Effector memory CD4-positive, alpha-beta T cell (primary cell): ENCODE measurements at places on chromosomes 4 and X.
A peak's percentile ranks its signal among the peaks of the same experiment; 100 is the strongest.

DNA sequence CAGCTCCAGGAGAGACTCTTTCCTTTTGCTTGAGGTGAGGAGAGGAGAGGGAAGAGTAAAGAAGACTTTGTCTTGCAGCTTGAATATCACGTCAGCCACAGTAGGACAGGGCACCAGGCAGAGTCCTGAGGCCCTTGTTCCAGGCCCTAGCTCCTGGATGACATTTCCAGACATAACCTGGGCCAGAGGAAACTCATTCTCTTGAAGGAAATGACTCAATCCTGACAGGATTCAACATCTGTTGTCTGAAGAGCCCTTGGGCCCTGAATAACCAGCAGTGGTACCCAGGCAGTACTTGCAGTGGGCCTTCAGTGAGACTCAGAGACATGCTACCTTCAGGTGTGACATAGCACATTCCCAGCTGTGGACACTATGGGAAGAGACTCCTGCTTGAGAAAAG lies 62.8 kb downstream of the FGF16 start:
- no peaks in the 10 kb centered on the region for H3K4me1 ChIP-seq
- no peak overlapping the region for H3K4me3 ChIP-seq
- no peaks in the 10 kb centered on the region for H3K27me3 ChIP-seq
- H3K27ac ChIP-seq = no peak overlapping the region
- no peak for DNase-seq

DNA sequence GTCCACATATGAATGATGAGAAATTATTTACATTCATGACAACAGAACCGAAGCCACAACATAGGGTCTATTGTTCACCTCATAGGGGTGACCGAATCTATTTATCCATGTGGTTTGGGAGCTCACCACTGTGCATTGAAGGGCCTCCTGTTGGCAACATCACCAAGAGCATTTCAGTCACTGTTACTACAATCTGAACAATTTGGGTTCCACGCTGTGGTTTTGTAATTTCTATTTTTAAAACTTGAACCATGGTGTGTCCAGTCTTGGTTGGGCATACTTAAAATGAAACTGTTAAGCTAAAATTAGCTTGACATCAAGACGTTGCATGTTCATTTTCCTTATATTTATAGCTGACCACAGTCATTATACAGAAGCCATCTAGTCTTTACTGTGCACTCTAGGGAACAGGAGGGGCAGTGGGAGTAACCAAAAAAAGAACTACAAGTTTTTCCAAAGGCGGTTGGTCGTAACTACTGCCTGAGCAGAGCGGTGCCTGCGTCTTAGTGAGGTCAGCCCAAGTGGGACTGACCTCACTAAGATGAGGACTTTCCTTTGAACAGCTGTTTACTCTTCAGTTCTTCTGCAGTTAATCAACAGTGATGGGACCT lies 192.1 kb downstream of the SPRY1 start:
- no peak overlapping the region for H3K27ac ChIP-seq
- no peak for DNase-seq
- no peaks in the 10 kb centered on the region for H3K4me1 ChIP-seq
- no peaks in the 10 kb centered on the region for H3K36me3 ChIP-seq

GRCh38 chrX:9320940-9321339 lies 143.9 kb upstream of the TBL1X start:
- no peaks in the 10 kb centered on the region for H3K36me3 ChIP-seq
- no peak for DNase-seq
- H3K27ac ChIP-seq = no peak overlapping the region
- H3K4me3 ChIP-seq = no peak overlapping the region

- no peak for DNase-seq
- H3K4me1 ChIP-seq = no peaks in the 10 kb centered on the region
- H3K27ac ChIP-seq = no peak overlapping the region
- no peaks in the 10 kb centered on the region for H3K36me3 ChIP-seq
- H3K4me3 ChIP-seq = no peak overlapping the region
- no peaks in the 10 kb centered on the region for H3K27me3 ChIP-seq
Measured at GRCh38 chr4:108922191-108922590, 159.3 kb upstream of the ETNPPL start.

DNA sequence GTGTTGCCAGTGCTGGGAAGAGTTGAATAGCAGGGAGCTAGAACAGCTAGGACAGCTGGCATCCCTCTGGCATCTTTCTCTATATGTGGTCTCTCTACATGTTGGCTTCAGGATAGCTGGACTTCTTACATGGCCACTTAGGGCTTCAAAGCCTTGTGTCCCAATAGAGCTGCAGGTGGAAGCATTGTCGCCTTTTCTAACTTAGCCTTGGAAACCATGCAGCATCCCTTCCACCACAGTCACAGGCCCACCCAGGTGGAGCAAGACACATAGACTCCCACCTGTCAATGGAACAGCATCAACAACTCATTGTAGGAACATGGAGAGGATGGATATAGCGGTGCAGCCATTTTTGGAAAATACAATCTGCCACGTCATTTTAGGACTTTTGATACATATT lies 149.0 kb downstream of the AASDH start:
- H3K4me3 ChIP-seq = no peak overlapping the region
- no peaks in the 10 kb centered on the region for H3K36me3 ChIP-seq
- no peak for DNase-seq
- H3K4me1 ChIP-seq = no peaks in the 10 kb centered on the region
- H3K27me3 ChIP-seq = no peaks in the 10 kb centered on the region

DNA sequence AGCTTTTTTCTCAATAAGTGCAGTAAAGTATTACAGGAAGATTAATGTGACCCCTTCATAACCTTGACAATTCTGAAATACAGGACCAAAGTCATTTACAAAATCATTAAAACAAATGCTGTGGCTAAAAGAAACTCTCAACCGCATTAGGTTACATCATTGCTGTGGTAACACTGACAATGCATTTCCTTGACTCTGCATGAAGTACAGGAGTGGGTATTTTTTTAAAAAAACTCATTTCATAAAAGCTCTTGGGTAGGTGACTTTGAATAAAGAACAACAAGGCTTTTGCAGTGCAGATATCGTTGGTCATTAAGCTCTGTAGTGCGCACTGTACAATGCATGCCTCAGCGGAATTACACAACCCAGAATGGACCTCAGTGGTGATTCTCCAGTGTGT lies 23.4 kb upstream of the XK start:
- no peaks in the 10 kb centered on the region for H3K36me3 ChIP-seq
- H3K27me3 ChIP-seq = no peaks in the 10 kb centered on the region
- H3K27ac ChIP-seq = no peak overlapping the region

GRCh38 chr4:119748853-119749252 lies 120.2 kb upstream of the PDE5A start:
- no peaks in the 10 kb centered on the region for H3K4me1 ChIP-seq
- no peaks in the 10 kb centered on the region for H3K36me3 ChIP-seq
- H3K27me3 ChIP-seq = no peaks in the 10 kb centered on the region

- no peak for DNase-seq
- no peak overlapping the region for H3K27ac ChIP-seq
- H3K4me1 ChIP-seq = peaks cover 8% of the 10 kb centered on the region
Measured at GRCh38 chr4:76689145-76689817, 208.7 kb downstream of the SOWAHB start.

- H3K36me3 ChIP-seq = no peaks in the 10 kb centered on the region
- no peak overlapping the region for H3K4me3 ChIP-seq
- no peak for DNase-seq
- no peaks in the 10 kb centered on the region for H3K27me3 ChIP-seq
Measured at GRCh38 chrX:29726811-29727210, 488.6 kb upstream of the MAGEB2 start.

- H3K27me3 ChIP-seq = no peaks in the 10 kb centered on the region
- no peak overlapping the region for H3K27ac ChIP-seq
- H3K36me3 ChIP-seq = no peaks in the 10 kb centered on the region
- DNase-seq = no peak
- H3K4me3 ChIP-seq = no peak overlapping the region
- peaks cover 2% of the 10 kb centered on the region for H3K4me1 ChIP-seq
Measured at GRCh38 chr4:184442314-184442635, 32.1 kb downstream of the IRF2 start.

GRCh38 chrX:28910487-28910886 lies 323.2 kb downstream of the IL1RAPL1 start:
- no peak overlapping the region for H3K27ac ChIP-seq
- no peak overlapping the region for H3K4me3 ChIP-seq
- no peak for DNase-seq
- no peaks in the 10 kb centered on the region for H3K36me3 ChIP-seq
- H3K27me3 ChIP-seq = no peaks in the 10 kb centered on the region

GRCh38 chr4:10584042-10584441 lies 100.5 kb downstream of the CLNK start:
- no peak for DNase-seq
- no peak overlapping the region for H3K27ac ChIP-seq
- no peaks in the 10 kb centered on the region for H3K27me3 ChIP-seq
- H3K36me3 ChIP-seq = no peaks in the 10 kb centered on the region
- no peak overlapping the region for H3K4me3 ChIP-seq

DNA sequence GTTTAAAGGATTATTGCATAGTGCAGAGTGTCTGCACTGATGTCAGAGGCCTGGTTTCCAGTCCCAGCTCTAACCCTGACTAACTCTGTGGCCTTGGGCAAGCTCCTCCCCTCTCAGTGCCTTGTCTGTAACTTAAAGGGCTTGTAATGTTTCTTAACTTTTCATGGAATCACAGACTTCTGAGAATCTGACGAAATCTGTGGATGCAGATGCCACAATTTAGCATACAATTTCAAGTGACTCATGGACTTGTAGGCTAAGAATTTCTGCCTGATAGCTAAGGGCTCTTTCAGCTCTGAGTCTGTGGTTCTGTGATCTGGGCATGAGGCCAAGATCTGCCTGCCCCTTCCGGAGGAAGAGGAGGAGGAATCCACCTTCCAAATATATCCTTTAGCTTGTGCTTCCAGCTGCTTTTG lies 236.9 kb downstream of the AR start:
- no peaks in the 10 kb centered on the region for H3K4me1 ChIP-seq
- no peaks in the 10 kb centered on the region for H3K27me3 ChIP-seq
- no peak overlapping the region for H3K27ac ChIP-seq

GRCh38 chr4:139014371-139015268 lies 961 bp upstream of the NOCT start:
- no peaks in the 10 kb centered on the region for H3K27me3 ChIP-seq
- H3K36me3 ChIP-seq = no peaks in the 10 kb centered on the region
- no peak for DNase-seq
- H3K4me3 ChIP-seq = peak overlapping the region; percentile 69
- peak overlapping the region; percentile 91 for H3K27ac ChIP-seq
